ENCODE measurements at places on chromosomes 2 and 18. TPM values are rescaled to one million over a fixed set of nuclear protein-coding genes. Genes with fewer than 3 reads are reported as not detected.

TBR1 gene
- total RNA-seq, result not detected

TMEM163 gene
- not detected for total RNA-seq

KANSL1L gene
- total RNA-seq, result 7.4 TPM

OXER1 gene
- total RNA-seq, result not detected

HS6ST1 gene
- 7.9 TPM for total RNA-seq

NMUR1 gene
- total RNA-seq, result 0.47 TPM

CIB4 gene
- not detected for total RNA-seq

LOXHD1 gene
- total RNA-seq, result 0.25 TPM

DSG4 gene
- not detected for total RNA-seq

SCN7A gene
- total RNA-seq, result not detected

SLC5A7 gene
- total RNA-seq, result not detected

PSD4 gene
- 329 TPM for total RNA-seq

BMP10 gene
- total RNA-seq, result not detected

HOXD3 gene
- total RNA-seq, result not detected

HOXD12 gene
- total RNA-seq, result not detected

NETO1 gene
- total RNA-seq, result not detected

CHST9 gene
- total RNA-seq, result not detected

ICOS gene
- total RNA-seq, result 52.0 TPM

STRADB gene
- 27.9 TPM for total RNA-seq

SAG gene
- total RNA-seq, result not detected

CRACDL gene
- total RNA-seq, result 0.22 TPM

MMADHC gene
- total RNA-seq, result 94.5 TPM

RGPD4 gene
- total RNA-seq, result 0.02 TPM

RAB6D gene
- not detected for total RNA-seq

ARL4C gene
- total RNA-seq, result 292 TPM

VIT gene
- not detected for total RNA-seq

MALL gene
- 0.19 TPM for total RNA-seq

ANKRD53 gene
- total RNA-seq, result not detected

SP140 gene
- 58.8 TPM for total RNA-seq

RRM2 gene
- total RNA-seq, result 540 TPM
